ENCODE measurements at places on chromosomes 4 and X.

DNA sequence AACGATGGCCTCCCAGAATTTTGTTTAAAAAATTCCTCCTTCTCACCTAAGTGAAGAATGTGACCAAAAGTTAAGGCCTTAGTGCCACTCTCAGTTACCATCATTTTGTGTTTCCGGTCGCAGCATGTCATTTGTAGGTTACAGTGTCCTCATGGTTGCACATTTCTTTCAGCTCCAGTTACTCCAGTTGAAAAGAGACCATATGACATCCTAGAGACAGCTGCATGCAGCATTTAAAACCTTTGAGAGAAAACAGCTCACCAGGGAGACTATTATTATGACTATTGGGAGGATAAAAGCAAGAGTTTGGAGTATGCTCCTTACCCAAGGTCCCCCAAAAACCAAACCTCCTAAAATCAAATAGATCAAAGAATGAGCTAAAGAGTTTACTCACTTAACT, 45.8 kb downstream of the MGARP start:
- no peak for DNase-seq

GRCh38 chrX:147342197-147342596, 527.7 kb upstream of the CXorf51A start:
- DNase-seq, result no peak

DNA sequence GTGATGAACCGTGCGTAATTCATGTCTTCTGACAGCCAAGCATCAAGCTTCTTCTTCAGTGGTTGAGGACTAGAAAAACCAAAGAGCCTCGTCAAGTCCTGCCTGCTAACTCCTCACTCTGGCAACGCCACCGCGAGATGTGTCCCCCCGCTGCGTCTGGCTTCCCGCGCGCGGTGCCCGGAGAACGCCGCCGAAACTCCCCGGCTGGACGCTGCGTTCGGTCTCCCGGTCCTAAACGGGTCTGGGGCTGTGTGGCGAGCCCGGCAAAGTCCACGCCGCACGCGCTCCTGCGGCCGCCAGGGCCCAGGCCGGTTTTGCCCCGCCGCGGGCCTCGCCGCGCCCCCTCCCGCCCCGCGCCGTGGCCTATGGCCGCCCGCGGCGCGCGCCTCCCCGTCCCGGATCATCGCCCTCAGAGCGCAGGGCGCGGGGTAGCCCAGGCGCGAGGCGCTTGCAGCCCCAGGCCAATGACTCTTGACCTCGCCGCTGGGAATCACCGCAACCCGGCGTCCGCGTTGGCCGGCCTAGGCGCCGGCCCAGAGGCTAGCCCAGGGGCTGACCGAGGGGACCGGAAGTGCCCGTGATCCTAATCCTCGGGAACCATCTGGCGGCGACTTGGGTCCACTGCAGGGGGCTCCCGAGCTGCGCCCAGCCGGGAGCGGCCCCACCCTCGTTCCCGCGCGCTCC, at the start of gene AADAT:
Gene AADAT, minus strand, starts transcription at position 289 of the 684 bp plus-strand sequence. Its CDS starts 266 bp downstream, at position 23.
- DNase-seq, result peak; percentile 37

DNA sequence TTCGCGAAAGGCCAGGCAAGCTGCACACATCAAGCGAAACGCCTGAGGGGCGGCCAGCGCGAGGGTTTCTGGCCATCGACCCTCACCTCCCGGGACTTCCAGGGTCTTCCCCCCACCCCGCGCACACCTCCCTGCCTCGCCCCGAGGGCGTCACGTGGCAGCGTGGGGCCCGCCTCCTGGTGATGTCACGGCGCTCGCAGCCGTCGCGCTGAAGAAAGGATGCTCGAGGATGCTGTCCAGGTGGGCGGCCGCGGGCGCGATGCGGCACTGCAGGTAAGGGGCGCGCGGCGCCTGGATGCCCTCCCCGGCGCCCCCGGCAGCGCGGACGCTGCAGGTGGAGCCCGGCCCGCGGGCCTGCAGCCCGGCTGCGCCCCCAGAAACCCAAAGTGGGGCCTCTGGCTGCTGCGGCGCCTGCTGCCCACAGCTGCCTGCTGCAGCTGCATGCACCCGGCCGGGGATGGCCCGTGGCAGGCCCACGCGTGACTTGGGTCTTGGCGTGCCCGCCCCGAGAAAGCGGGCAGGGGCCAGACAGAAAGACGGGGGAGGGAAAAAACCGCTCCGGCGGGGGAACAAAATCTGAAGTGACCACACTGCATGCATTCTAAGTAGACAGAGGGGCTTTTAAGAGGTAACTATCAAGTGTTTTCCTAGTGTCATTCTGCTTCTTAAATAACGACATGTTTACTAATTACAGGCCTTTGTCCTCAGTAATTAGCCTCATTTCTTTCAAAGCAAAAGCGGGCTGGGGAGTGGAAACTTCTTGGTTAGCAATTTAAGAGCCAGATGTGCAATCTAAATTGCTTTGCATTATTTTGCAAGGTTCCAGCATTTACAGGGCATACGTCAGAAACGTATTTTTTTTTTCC, 1.7 kb downstream of the CLCN4 start:
- DNase-seq, result no peak

GRCh38 chr4:112189754-112190153, 41.8 kb upstream of the AP1AR start:
- no peak for DNase-seq
